ENCODE measurements at places on chromosomes 6 and 20.

- DNase-seq = no peak
Observed at GRCh38 chr20:58260006-58260405, 31.6 kb upstream of the ANKRD60 start.

- no peak for DNase-seq
Observed at GRCh38 chr6:40171343-40171742, 237.1 kb upstream of the MOCS1 start.

DNA sequence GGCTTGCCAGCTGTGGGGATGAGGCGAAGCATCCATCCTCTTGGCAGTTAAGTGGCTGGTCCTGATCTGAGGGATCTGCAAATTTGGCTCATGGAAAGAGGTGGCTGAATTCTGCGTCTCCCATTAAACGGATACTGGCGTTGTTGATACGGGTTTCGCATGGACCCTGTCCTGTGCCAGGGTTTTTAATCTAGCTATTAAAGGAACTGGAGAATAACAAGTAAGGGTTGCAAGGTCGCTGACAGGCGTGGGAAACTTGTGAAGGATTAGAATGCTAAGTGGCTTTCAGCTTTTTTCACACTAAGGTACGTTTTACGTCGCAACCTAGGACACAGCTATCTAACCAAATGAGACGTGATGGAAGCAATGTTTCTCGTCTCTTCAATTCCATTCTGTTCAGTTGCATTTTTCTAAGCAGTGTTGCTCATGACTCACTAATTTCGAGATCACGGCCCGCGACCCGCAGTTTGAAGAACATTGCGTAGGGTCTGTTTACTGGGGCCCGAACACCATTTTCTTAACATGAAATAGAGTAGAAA is 852 bp downstream of the GMNN start:
- DNase-seq = peak; percentile 20

DNA sequence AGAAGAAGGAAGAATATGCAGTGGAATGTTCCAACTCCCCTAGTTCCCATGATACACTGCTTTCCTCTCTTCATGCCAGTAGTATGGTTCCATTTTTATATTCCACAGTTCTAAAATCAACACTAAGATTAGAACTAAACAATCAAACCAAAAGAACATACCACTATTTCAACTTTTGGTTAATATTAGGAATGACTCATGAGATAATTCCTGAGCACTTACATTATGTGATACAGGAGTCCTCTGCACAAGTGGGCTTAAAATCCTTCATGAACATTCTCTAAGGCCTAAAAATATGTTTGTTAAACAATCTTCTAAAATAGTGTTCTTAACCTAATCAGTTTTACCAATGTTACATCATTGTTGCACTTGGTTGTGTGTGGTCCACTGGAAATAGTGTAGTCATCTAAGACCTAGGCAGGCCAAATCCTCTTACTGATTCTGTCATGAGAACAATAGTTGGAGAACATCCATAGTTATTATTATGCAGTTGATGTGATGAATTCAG is 30.3 kb upstream of the RCAN2 start:
- DNase-seq = no peak

- no peak for DNase-seq
Observed at GRCh38 chr20:1734269-1734858, 76.8 kb upstream of the SIRPG start.

DNA sequence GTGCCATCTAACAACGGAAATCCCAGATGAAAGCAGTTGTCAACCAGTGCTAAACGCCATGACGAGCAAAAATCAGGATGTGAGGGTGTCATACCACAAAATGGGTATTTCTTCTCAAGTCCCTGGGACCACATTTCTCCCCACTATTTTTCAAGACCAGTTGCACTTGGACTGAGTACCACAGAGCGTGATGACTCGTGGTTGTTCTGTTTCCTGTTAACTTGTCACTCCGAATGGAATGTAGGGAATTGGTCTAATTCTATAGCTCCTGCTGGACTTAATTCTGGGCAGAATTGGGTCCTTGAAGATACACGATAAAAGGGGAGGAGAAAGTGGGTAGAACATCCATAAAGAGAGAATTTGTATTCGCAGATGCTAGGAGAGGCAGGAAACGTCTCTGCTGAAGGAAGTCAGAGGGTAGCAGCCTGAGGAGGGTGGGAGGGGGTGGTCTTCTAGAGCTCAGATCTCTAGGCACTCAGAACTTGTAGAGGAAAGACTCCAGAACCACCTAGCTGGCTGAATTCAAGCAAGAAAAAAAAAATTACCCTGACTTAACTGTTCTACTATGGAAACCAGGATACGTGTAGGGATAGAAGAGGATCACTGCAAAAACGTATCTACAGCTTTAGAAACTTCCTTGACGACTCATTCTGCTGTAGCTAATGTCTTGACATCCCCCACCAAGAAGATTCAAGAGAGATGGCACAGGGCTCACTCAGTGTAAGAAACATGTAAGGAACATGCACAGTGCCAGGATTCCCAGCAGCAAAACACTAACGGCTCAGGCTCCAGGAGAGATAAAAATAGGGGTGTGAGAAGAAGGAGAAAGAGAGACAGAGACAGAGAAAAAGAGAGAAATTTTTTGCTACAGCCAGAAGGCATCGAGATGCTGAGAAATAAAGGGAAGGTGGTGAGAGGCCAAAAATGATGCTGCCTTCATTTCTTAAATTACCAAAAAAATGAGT is 494.7 kb downstream of the CD83 start:
- no peak for DNase-seq

DNA sequence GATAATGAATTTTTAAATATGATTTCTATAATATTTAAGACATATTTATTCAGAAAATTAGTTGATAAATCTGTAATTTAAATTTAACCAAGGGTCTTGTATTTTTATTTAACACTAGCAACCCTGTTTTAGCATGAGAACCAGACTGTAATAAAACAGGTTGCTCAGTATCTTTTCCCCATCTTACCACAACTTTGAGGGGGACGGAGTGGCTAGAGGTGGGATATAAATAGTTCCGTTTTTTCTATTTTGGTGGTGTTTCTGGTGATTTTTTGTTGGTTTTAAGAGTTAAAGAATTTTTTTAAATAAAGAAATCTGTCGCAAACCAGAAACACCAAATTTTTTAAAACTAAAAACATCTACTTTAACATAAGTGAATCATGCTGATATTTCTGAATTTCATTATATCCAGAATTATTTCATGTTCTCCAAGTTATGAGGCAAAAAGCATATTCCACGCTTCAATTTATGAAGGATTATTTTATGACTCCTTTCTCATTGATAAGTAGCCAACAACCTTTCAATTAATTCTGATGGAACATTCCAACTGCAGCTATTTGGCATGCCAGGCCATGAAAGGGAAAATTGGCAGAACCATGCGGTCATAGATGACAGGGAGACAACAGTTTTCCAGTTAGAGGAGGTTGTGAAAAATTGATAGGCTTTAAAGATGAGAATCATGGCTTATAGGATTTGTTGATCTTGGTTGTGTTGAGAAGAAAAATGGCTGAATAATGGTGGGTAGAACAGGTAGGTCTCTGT is 151.9 kb upstream of the CARMIL1 start:
- DNase-seq = no peak

DNA sequence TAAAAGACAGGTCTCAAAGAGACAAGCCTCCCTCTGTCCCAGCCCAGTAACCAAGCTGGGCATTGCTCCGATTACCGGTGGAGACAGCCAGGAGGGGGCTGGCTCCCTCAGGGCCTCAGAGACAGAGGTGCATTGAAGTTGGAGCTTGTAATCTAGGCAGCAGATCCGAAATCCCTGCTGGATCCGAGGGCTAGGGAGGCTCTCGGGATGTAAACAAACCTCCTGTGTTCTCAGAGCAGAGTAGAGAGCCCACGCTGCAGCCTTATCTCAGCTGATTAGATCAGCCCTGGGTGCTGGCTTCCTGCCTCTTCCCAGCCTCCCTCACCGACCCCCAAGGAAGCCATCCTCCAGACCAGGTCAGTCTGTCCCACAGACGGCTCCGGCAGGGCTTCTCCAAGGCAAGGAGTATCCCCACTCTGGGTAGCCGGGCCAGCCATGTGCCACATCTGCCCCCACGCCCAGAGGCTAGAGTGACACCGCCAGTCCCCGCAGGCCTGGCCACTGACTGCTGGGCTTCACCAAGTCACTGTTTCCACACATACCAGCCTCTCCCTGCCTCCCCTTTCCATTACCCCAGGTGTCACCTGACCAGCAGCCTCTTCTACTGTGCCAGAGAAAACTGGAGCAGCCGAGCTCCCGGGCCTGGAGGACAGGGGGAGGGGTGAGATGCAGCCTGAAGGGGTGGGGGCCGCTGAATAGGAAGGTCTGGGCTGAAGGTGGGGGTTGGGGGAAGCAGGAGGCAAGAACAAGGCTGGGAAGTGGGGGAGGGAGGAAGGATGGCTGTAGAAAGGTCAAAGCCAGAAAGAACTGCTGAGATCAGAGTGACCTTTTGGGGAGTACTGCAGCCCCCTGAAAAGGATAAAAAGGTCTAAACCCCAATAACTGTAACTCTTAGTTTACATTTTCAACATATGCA is 6.0 kb downstream of the SDC4 start:
- DNase-seq = peak; percentile 52

DNA sequence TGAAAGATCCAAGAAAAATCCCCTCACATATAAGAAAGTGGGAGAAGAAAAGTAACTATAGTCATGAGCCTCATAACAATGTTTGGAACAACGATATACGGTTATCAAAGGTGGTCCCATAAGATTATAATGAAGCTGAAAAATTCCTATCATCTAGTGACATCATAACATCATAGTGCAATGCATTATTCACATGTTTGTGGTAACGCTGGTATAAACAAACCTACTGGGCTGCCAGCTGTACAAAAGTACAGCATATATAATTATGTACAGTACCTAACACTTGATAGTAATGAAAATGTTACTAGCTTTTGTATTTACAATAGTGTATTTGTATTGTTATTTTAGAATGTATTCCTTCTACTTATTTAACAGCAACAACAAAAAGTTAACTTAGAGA is 240.7 kb downstream of the RNGTT start:
- no peak for DNase-seq

DNA sequence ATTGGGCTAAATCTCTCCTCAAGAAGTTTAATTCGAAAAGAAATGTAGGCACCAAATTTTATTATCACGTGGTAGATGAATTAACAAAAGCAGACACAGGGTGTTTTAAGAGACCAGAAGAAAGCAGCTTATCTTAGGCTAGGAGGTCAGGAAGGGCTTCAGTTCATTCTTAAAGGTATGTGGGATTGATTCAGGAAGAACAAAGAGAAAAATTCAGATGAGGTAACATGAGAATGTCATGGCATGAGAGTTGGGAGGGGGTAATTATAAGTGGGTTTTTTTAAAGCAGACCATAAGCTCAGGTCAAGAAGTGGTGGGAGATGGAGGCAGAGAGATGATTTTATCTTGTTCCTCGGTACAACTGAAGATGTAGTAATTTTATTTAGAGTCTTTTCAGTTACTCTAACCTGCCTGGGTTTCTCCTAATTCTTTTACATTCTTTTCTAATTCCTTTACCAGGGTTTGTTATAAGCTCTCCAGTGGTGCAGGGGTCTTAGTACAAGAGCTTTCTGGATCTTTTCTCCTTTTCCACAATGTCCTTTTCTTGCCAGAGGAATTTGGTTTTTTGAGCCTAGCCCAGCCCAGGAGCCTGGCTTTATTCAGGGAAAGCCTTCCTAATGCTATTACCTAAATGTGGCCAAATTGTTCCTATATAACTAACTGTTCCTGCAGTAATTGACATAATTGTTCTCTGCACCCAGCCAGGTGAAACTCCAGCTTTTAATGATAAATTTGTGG is 474.1 kb upstream of the BTBD3 start:
- peak; percentile 71 for DNase-seq

GRCh38 chr6:42441697-42442081 is 10.0 kb downstream of the TRERF1 start:
- peak; percentile 78 for DNase-seq

DNA sequence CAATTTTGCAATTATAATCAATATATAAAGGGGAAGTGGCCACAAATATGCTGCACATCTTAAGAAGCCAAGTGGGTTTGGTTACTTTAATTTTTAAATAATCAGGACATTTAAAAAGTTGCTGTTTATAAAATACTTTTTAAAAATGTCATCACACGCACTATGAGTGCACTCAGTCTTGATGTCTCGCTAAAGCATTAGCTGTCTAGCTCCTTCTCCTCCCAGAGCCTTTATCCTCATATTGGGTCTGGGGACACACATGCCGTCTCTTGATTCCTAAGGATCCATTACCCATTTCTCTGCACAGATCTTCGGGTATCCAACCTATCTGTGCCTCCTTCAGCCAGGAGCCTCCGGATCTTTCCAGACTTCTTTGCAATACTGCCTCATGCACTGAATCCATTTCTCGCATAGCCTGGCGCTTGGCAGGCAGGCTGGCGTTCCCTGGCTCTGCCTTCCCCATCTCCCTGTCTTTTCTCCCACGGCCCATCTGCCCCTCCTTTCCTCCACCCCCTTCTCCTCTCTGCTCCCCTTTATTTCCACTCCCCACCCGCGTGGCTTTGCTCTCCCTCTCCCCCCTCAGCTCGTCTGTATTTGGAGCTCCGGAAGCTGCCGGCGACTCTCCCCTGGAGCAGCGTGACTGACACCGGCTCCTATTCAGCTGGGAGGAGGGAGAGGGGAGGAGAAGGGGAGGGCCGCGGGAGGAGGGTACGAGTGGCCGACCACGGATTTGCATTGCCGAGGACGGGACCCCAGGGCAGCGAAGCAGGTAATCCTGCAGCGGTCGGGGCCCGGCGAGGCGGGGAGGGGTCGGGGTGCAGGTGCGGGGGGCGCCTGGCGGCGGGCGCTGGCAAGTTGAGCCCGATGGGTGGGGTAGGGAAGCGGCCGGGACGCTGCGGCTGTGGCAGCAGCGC is at the start of gene CAP2:
TSS of gene CAP2 (plus strand) at position 618 of the 914 bp plus-strand sequence. CDS start 27,961 bp downstream, outside the sequence.
- peak; percentile 90 for DNase-seq

- no peak for DNase-seq
Observed at GRCh38 chr6:168101590-168102314, 22.7 kb upstream of the FRMD1 start.

DNA sequence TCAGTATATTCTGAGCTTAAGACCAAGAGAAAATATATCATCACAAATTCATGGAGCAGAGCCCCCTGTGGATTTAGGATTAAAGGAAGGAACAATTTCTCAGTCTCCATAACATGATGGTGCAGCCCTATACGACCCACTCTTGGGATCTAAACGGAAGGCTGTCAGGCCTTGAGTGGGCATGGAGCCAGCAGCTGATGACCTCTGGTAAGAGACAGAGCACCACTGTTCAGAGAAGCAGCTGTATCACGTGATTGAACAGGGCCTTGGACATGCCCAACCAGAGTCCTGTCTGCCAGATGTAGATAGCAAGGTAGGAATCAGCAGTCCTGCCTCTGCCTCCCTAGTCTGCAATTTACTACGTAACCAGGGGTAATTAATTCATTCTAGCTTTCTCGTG is 259.4 kb upstream of the POU3F2 start:
- no peak for DNase-seq

GRCh38 chr6:28351087-28351486 is 1.3 kb downstream of the ZKSCAN3 start:
- DNase-seq = no peak

All from neural progenitor cell (in vitro differentiated cells).